ENCODE measurements at places on chromosomes 7 and 10. TPM values are rescaled to one million over a fixed set of nuclear protein-coding genes. Genes with fewer than 3 reads are reported as not detected.
A peak's percentile ranks its signal among the peaks of the same experiment; 100 is the strongest.

- DNase-seq: peak; percentile 37
Measured at GRCh38 chr7:135684136-135684535, 21.8 kb downstream of the STMP1 start.

DNA sequence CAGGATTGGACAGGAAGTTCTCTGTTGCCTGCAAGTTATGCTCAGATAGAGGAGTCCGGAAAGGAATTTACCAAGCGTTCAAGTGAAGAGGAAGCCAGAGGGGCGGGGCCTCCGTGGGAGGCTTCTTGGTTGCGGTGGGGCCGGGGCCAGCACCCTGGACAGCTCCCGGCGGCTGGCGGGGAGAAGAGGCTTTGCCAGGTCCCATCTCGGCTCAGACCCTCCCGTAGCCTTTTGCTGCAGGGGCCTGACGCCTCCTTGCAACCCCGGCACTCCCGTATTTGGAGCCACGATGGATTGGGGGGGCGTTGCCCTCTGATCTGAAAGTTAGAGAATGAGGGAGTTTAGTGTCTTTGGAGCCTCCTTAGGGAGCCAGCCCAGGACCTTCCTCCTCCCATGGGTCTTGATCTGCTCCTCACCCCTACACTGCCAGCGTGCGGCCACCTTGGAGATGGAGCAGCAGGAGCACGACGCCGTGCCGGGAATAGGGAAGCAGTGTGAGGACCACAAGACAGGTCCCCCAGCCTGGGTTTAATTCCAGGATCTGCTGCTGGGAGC lies 3.1 kb upstream of the SLC18A3 start:
- DNase-seq: peak; percentile 83

GRCh38 chr7:100577507-100577906 lies 3.8 kb upstream of the SAP25 start:
- DNase-seq: no peak

DNA sequence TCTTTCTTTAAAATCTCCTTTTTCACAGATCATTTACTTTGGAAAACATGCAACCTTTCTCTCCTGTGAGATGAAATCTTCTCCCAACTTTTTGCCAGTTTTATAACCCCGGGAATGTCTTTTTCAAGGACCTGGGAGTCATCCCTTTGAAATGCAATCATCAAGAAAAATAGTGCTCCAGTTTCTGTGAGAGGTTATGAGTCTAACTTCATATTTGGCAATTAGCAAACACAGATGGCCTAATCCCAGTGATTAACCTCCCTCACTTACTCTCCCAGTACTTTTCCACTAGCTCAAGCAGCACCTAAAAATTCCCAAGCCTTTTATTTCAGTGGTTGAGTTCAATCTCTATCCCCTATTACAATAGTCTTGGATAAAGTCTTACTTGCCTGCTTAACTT lies 185.8 kb upstream of the TMEM106B start:
- no peak for DNase-seq

DNA sequence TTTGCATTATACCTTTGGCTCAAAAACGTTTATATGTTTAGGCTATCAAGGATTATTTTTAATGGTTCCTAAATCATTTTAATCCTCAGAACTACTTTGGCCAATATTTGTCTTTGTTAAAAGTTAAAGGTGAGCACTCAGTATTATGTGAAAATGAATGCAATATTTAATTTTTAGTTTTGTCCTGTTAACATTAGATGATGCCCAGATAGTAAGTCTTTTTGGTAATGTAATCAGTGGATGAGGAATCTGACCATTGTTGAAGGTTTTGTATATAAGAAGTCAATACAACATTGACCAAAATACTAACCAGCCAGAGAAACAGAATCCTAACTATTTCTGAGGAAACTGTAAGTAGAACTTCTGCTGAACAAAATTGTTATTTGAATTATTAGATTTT lies at the start of gene LIPF:
LIPF (plus strand) TSS at position 301 of the 400 bp plus-strand sequence. CDS start 2,856 bp downstream, outside the sequence.
- DNase-seq: no peak

DNA sequence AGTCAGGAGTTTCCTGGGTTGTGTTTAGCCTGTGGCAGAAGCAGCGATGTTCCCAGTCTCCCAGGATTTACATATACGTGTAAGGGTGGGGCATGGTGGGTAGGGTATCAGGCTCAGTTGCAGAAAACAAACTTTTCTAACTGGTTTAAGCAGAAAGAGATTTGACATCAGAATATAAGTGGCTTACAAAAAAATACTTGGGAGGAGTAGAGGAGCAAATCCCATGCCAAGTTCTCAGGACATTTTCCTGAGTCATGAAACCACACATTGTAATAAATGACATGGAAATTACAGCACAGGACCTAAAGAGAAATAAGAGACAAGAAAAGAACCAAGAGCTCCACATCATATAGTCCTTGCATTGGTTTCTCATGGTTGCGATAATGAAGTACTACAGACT lies 26.2 kb upstream of the FRMD4A start:
- no peak for DNase-seq

GRCh38 chr7:42460933-42461332 lies 223.9 kb upstream of the GLI3 start:
- no peak for DNase-seq

- DNase-seq: no peak
Measured at GRCh38 chr10:127406018-127406550, 143.0 kb upstream of the NPS start.

- DNase-seq: peak; percentile 76
Measured at GRCh38 chr7:50793120-50793946, 10.6 kb upstream of the GRB10 start.

GRCh38 chr7:111229181-111229740 lies 138.3 kb downstream of the LRRN3 start:
- no peak for DNase-seq

GRCh38 chr7:158791107-158791506 lies 38.2 kb downstream of the ESYT2 start:
- no peak for DNase-seq

- no peak for DNase-seq
Measured at GRCh38 chr10:125011171-125011925, 69.4 kb downstream of the ZRANB1 start.

DNA sequence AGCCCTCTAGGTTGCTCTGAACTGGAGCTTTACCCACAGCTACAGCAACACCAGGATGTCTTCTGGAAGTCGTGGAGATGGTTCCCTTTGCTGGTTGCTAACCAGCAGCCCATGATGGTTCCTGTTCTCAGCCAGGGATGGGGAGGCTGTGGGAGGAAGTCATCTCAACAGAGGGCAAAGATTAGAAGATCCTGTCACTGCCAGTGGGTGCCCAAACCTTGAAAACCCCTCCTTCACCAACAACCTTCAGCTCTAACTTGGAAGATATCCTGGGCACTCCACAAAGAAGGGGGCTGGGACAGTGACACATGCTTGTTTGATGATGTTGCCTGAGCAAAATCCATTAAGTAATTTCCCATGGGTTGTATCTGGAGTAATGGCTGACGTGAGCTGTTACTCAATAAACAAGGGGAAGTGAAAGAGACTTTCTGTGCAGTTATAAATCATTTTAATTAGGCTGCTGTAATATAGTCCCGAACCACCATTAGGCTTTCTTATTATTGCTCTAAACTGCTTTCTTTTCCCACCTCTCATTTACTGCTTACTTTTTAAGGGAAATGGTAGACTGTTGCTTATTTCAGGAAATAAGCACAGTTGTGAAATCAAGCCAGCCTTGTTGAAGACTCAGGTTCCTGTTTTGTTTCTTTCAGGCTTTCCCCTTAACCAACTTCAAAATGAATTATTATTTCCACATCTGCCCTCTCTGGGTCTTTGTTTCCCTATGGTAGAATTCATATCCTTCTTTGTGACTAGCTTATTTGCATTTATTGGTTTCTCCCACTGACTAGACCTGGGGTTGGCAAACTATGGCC lies 124.8 kb downstream of the PPP1R17 start:
- peak; percentile 48 for DNase-seq

DNA sequence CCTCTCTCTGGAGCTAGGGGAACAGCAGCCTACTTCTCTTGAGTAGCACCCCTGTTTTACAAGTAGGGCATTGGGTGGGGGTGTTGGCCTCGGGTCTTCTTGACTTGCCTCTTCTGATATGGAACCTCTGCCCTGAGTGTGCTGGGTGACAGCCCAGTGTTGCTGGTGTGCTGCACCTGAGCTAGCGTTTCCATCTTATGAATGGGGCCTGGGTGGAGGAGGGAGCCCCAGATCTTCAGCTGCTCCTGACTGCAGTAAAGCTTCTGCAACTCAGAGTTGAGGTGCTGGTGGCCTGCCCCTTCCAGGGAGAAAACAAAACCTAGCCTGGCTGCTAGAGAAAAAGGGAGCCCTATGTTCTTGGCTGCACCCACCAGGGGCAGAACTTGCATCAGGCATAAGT lies 202.5 kb upstream of the SHH start:
- DNase-seq: no peak

GRCh38 chr7:877312-878232 lies 1.2 kb downstream of the GET4 start:
- DNase-seq: peak; percentile 28

The NME8 gene
- not detected for total RNA-seq

The FANK1 gene
- 0.65 TPM for total RNA-seq

The URGCP gene
- total RNA-seq: 27.5 TPM

The DCLRE1A gene
- 8.0 TPM for total RNA-seq

The TRIM73 gene
- 0.60 TPM for total RNA-seq

The GDF2 gene
- not detected for total RNA-seq

The WAPL gene
- 62.3 TPM for total RNA-seq

The TET1 gene
- total RNA-seq: 1.2 TPM

The SYT15B gene
- 0.51 TPM for total RNA-seq

The MOGAT3 gene
- not detected for total RNA-seq

The CLCN1 gene
- total RNA-seq: not detected

The PTPRE gene
- 178 TPM for total RNA-seq

The MKI67 gene
- 49.0 TPM for total RNA-seq

The TMEM178B gene
- 0.34 TPM for total RNA-seq

The SPAG6 gene
- total RNA-seq: not detected

Data from dermis blood vessel endothelial cell (primary cell).